Stimulated activated CD8-positive, alpha-beta memory T cell treated with anti-CD3 and anti-CD28 coated beads, Interleukin-4, amount 100 ng/mL, for 1 hour (primary cell): ENCODE measurements at places on chromosomes 5 and 9.

DNA sequence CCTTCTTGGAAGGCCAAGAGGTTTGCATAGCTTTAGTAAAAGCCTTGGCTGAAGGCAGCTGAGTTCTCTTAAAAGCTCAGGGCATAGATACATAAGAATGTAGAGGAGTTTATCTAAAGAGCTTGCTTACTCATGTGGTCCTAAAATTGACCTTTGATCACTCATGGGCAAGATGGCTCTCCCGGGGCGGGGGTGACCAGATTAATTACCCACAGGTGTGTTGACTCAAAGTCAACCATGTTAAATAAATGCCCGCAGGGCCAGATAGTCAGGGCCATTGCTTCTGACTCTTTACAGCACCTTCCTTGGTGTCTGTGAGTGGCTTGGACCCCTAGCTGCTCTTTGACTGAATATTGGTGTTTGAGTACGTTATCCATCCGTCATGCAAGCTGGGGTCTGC lies 33.1 kb upstream of the GHR start:
- no peak for DNase-seq

GRCh38 chr5:176379881-176380280 lies 8.5 kb downstream of the NOP16 start:
- no peak for DNase-seq

DNA sequence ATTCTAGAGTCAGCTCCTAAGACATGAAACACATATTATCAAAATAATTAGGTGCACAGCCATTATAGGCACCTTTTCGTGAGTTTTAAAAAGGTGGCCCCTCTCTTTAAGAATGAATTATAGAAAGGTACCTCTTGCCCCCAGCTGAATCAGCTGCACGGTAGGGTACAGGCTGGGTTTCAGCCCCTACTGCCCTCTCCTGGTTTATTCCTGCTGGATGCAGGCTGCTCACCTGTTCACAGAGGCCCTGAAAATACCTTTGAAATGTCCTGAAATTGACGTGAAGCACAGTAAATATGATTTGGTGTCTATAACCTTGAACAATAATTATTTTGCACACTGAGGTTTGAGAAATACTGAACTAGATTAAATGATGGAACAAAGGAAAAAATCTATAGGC lies 504.8 kb upstream of the SGCD start:
- no peak for DNase-seq

GRCh38 chr5:111756581-111757354 lies at the start of gene NREP:
TSS of gene NREP (minus strand) at chr5:111757194. CDS start at chr5:111755772, 1,422 bp downstream.
- DNase-seq = no peak

GRCh38 chr5:35771839-35772238 lies 84.9 kb upstream of the IL7R start:
- no peak for DNase-seq

GRCh38 chr5:111211341-111211740 lies 12.8 kb upstream of the CAMK4 start:
- DNase-seq = no peak
